ENCODE measurements at places on chromosomes 2 and 18.

GRCh38 chr2:46863882-46864281 lies 51.7 kb downstream of the MCFD2 start:
- no peaks in the 10 kb centered on the region for H3K4me1 ChIP-seq
- DNase-seq, result no peak
- H3K4me3 ChIP-seq, result no peak overlapping the region

DNA sequence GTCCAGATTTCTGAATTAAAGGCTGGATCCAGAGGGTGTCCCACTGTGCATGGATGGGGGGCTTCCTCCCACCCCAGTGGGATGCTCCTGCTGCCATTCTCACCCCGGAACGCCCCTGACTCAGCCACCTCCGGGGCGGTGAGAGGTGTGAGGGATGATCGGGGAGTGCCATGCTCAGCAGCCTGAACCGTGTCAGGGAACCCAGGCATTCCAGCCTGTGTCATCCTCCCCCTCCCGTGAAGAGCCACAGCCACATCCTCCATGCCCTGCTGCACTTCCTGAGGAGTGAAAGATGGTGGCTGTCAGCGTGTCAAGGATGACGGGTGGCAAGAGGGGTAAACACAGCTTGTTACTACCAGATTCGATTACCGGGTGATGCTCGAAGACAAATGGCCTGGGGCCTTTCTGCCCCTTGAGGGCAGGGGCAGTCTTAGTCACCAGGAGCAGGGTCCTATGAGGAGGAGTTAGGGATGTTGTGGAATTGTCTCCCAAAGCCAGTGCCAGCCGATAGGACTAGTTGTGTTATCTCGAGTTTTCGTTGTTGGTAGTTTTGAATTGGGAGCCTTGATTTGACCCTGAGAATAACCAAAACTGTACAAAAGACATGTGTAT lies 80.8 kb downstream of the TCF7L1 start:
- H3K36me3 ChIP-seq, result no peaks in the 10 kb centered on the region
- peak overlapping the region; percentile 63 for H3K4me3 ChIP-seq
- H3K27ac ChIP-seq, result no peak overlapping the region
- DNase-seq, result no peak
- peaks cover 37% of the 10 kb centered on the region for H3K4me1 ChIP-seq

GRCh38 chr2:217254111-217254510 lies 394.2 kb upstream of the TNP1 start:
- peaks cover 17% of the 10 kb centered on the region for H3K4me1 ChIP-seq
- H3K4me3 ChIP-seq, result no peak overlapping the region
- no peak for DNase-seq
- H3K27me3 ChIP-seq, result no peaks in the 10 kb centered on the region
- no peaks in the 10 kb centered on the region for H3K36me3 ChIP-seq
- H3K27ac ChIP-seq, result no peak overlapping the region

DNA sequence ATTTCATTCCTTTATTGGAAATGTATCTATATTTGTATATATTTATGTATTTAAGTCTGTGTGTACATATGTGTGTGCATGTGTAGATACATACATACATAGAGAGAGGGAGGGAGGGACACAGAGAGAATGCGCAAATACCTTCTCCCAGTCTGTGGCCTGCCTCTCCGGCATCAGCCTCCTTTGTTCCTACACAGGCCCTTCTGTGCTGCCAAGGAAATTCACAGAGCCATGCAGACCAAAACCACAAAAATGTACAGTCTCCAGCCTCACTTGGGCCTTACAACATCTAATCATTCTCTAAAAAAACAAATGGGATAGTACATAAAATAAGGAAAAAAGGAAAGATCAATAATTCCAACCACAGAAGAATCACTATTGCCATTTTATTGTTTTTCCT lies 8.8 kb upstream of the CRACDL start:
- no peak for DNase-seq
- H3K4me1 ChIP-seq, result no peaks in the 10 kb centered on the region
- no peaks in the 10 kb centered on the region for H3K27me3 ChIP-seq
- H3K4me3 ChIP-seq, result no peak overlapping the region
- no peak overlapping the region for H3K27ac ChIP-seq

- no peak overlapping the region for H3K4me3 ChIP-seq
- H3K4me1 ChIP-seq, result peaks cover 2% of the 10 kb centered on the region
- H3K36me3 ChIP-seq, result no peaks in the 10 kb centered on the region
Observed at GRCh38 chr18:47680488-47680887, 250.0 kb downstream of the SMAD2 start.

DNA sequence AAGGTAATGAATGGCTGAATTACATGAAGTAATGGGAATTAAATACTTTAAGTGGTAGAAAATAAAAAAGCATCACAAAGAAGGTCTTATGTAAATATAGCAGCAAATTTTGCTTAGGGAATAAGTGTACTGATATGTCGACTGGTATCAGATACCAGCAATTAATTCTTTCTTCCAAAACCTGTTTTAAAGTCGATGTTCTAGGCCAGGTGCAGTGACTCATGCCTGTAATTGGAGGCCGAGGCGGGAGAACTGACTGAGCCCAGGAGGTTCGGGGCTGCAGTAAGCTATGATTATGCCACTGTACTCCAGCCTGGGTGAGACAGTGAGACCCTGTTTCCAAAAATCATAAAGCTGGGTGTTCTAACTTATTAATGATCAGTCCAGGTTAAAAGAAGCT lies 30.3 kb downstream of the SP3 start:
- no peak for DNase-seq
- H3K4me1 ChIP-seq, result no peaks in the 10 kb centered on the region
- no peak overlapping the region for H3K4me3 ChIP-seq
- H3K27me3 ChIP-seq, result no peaks in the 10 kb centered on the region
- no peak overlapping the region for H3K27ac ChIP-seq

DNA sequence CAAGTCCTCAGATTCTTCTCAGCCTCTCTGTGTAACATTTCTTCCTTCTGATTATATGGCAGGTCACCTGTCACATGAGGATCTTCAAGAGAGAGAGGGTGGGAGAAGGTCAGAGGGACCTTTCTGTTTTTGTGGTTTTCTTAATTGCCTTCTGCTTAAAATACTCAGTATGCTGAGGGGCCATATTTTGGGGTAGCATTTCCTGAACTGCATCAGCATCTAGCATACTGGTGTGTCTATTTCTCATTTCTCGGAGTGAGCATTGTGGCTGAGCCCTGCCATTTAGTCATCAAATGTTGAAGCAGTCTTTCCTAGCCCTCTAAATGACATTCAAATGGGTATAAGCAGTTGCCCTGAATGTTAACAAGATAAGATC lies 162.7 kb downstream of the MYO3B start:
- H3K4me1 ChIP-seq, result peaks cover 7% of the 10 kb centered on the region
- no peak for DNase-seq
- H3K36me3 ChIP-seq, result no peaks in the 10 kb centered on the region

DNA sequence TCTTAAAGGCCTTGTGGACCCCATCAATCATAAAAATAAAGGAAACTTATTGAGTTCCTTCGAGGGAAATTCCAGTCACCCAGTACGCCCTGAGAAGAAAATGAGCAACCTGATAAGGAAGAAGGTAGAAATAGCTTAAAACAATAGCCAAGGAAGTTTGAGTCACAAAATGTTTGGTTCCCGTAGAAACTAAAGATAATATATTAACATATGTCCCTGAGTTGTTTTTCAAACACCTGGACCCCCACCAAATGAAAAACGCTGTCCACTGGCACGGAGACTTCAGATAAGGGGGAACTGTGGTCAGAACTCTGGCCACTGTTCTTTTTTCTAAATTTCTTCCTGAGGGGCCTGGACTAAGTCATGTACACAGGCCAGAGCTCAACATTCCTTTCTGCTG lies 669.1 kb downstream of the ADCYAP1 start:
- H3K4me3 ChIP-seq, result no peak overlapping the region
- H3K27me3 ChIP-seq, result no peaks in the 10 kb centered on the region
- H3K27ac ChIP-seq, result no peak overlapping the region
- no peak for DNase-seq
- no peaks in the 10 kb centered on the region for H3K36me3 ChIP-seq
- no peaks in the 10 kb centered on the region for H3K4me1 ChIP-seq

- H3K27me3 ChIP-seq, result no peaks in the 10 kb centered on the region
- no peak overlapping the region for H3K4me3 ChIP-seq
- no peak for DNase-seq
- H3K4me1 ChIP-seq, result peaks cover 58% of the 10 kb centered on the region
- no peaks in the 10 kb centered on the region for H3K36me3 ChIP-seq
- no peak overlapping the region for H3K27ac ChIP-seq
Observed at GRCh38 chr2:65366595-65367125, 65.7 kb downstream of the SPRED2 start.

- no peaks in the 10 kb centered on the region for H3K4me1 ChIP-seq
- peak; percentile 59 for DNase-seq
- no peaks in the 10 kb centered on the region for H3K36me3 ChIP-seq
Observed at GRCh38 chr18:61322265-61322873, 10.9 kb upstream of the CDH20 start.

DNA sequence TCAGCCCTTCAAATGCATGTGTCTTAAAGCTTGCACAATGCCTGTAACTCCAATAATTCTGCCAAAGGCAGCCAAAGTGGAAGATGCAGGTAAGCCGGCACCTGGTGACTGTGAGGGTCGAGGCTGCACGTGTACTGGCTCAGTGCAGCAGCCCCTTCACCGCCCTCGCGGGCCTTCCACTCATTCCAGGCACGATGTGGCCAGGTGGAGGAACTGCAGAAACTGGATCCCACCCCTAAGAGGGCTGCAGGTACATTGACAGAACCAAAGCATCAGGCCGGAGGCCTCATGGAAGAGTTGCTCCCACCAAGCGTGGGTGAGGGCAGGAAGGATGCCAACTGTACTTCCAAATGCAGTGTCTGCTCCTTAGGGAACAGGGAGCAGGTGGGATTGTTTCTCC lies 253.4 kb downstream of the HDAC4 start:
- no peak overlapping the region for H3K4me3 ChIP-seq
- H3K27ac ChIP-seq, result no peak overlapping the region
- no peaks in the 10 kb centered on the region for H3K4me1 ChIP-seq
- no peak for DNase-seq
- H3K36me3 ChIP-seq, result peaks cover 65% of the 10 kb centered on the region

DNA sequence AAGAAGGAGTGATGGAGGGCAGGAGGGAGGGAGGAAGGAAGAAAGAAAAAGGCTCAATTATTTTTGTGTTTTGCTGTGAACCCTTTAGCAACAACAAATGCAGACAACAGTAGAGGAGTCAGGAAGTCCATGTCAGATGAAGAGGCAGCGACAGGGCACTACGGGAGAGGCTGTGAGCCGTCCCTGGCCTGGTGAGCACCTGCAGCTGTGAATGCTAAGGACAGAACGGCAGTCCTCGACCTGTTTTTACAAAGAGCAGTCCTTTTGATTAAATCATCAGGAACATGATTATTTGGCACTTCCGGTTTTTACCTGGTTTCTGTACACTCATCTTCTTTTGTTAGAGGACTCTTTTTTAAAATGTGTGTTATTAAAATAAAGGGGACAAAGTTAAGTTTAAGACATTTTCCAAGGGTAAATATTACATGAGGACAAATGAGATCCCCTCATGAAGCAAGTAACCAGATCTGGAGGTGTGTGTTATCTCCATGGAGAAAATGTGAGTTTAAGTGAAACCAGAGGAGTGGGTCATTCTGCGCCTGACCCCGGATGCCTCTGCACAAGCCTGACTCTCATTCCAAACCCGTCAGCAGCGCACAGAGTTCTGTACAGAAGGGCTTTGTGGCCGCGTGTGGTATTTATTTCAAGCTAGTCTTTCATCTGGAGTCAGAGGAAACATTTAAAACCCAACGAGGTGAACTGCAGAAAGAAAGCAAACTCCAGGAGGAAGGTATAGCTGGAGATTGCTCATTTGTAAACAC lies 492.5 kb downstream of the SOX11 start:
- peak overlapping the region; percentile 5 for H3K4me3 ChIP-seq
- peak; percentile 18 for DNase-seq
- no peak overlapping the region for H3K27ac ChIP-seq
- peaks cover 28% of the 10 kb centered on the region for H3K4me1 ChIP-seq
- H3K36me3 ChIP-seq, result no peaks in the 10 kb centered on the region

GRCh38 chr2:191676790-191677645 lies 918 bp upstream of the NABP1 start:
- H3K4me1 ChIP-seq, result no peaks in the 10 kb centered on the region
- H3K4me3 ChIP-seq, result peak overlapping the region; percentile 81
- DNase-seq, result no peak
- H3K36me3 ChIP-seq, result no peaks in the 10 kb centered on the region
- peak overlapping the region; percentile 64 for H3K27ac ChIP-seq
- no peaks in the 10 kb centered on the region for H3K27me3 ChIP-seq

- peaks cover 8% of the 10 kb centered on the region for H3K4me1 ChIP-seq
- no peaks in the 10 kb centered on the region for H3K36me3 ChIP-seq
- H3K4me3 ChIP-seq, result no peak overlapping the region
Observed at GRCh38 chr2:85935170-85935745, 46.5 kb upstream of the ST3GAL5 start.

- peaks cover 3% of the 10 kb centered on the region for H3K36me3 ChIP-seq
- peaks cover 12% of the 10 kb centered on the region for H3K4me1 ChIP-seq
- H3K4me3 ChIP-seq, result no peak overlapping the region
Observed at GRCh38 chr2:73091696-73092095, 20.2 kb upstream of the SFXN5 start.

- DNase-seq, result no peak
- H3K27ac ChIP-seq, result no peak overlapping the region
- no peaks in the 10 kb centered on the region for H3K27me3 ChIP-seq
- no peaks in the 10 kb centered on the region for H3K4me1 ChIP-seq
- H3K36me3 ChIP-seq, result no peaks in the 10 kb centered on the region
- no peak overlapping the region for H3K4me3 ChIP-seq
Observed at GRCh38 chr2:19845323-19845920, 56.4 kb downstream of the TTC32 start.

GRCh38 chr18:79798999-79799370 lies 1.2 kb downstream of the KCNG2 start:
- H3K4me3 ChIP-seq, result no peak overlapping the region
- peaks cover 87% of the 10 kb centered on the region for H3K27me3 ChIP-seq
- H3K27ac ChIP-seq, result no peak overlapping the region
- DNase-seq, result no peak
- H3K4me1 ChIP-seq, result no peaks in the 10 kb centered on the region

GRCh38 chr2:166084301-166084700 lies 43.5 kb downstream of the SCN1A start:
- no peaks in the 10 kb centered on the region for H3K27me3 ChIP-seq
- no peaks in the 10 kb centered on the region for H3K36me3 ChIP-seq
- H3K27ac ChIP-seq, result no peak overlapping the region
- H3K4me3 ChIP-seq, result no peak overlapping the region
- no peak for DNase-seq

- no peak for DNase-seq
- peak overlapping the region; percentile 91 for H3K4me3 ChIP-seq
- peak overlapping the region; percentile 84 for H3K27ac ChIP-seq
- H3K27me3 ChIP-seq, result no peaks in the 10 kb centered on the region
- H3K36me3 ChIP-seq, result no peaks in the 10 kb centered on the region
Observed at GRCh38 chr2:54559006-54559445, 102.9 kb downstream of the SPTBN1 start.

Data from neuronal stem cell (in vitro differentiated cells).